ENCODE measurements at places on chromosomes 4 and X.
A peak's percentile ranks its signal among the peaks of the same experiment; 100 is the strongest.

DNA sequence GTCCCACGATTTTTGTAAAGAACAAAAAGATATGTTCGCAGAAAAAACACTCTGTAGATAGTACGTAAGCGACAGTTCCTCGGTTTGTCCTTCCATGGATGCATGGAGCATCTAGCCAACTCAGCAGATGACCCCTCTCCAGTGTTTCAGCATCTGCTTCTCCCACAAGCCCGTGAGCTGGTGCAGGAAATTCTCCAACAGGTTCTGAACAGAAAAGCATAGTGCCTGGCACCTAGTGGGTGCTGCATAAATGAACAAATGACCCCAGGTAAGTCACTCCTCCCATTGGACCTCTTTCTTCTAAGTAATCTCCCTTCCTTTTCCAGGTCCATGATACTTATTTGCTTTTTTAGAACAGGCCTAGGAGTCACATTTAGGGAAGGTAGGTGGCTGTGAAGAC lies 966 bp upstream of the KIAA0232 start:
- no peak for DNase-seq

DNA sequence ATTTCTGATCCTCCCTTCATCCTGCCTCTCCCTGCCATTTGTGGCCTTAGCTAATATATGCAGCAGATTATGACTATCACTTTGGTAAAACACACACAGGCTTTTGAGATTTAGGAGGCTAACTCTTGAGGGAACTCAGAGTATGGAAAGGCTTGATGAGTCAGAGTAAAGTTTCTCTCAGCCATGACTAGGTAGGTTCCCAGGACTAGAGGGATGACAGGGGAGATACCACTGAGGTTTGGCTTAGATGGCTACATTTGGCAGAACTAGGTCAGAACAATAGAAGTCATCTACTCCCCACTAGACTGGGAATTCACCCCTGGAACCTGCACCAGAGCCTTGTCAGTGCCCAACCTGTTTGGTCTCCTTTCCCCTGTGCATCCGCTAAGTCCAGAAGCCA lies 585.7 kb downstream of the TLL1 start:
- DNase-seq, result peak; percentile 25

GRCh38 chr4:110164251-110164650 lies 34.2 kb downstream of the ELOVL6 start:
- peak; percentile 78 for DNase-seq

- no peak for DNase-seq
Observed at GRCh38 chr4:6175426-6175825, 24.9 kb downstream of the JAKMIP1 start.

All from EL (cell line).